ENCODE measurements at places on chromosomes 11 and 22.

GRCh38 chr11:64919627-64920026, 2.6 kb upstream of the ATG2A start:
- DNase-seq: no peak

- no peak for DNase-seq
Observed at GRCh38 chr11:116750070-116750718, 22.6 kb downstream of the BUD13 start.

DNA sequence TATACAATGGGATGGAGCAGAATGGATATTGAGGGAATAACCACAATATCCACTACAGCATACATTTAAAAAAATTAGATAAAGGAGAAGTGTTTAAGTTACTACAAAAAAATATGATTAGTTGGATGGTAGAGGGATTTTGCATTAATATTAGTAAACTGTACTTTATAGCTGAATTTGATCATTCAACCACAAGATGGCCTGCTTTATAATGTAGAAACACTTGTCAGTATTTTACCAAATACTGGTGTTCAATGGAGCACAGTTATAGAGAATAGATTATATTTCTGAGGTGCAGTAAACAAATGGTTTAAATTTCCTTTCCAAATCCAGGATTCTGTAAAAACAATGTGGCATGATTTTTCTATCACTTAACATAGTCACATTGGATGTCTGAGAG, 818.8 kb upstream of the CHORDC1 start:
- no peak for DNase-seq

DNA sequence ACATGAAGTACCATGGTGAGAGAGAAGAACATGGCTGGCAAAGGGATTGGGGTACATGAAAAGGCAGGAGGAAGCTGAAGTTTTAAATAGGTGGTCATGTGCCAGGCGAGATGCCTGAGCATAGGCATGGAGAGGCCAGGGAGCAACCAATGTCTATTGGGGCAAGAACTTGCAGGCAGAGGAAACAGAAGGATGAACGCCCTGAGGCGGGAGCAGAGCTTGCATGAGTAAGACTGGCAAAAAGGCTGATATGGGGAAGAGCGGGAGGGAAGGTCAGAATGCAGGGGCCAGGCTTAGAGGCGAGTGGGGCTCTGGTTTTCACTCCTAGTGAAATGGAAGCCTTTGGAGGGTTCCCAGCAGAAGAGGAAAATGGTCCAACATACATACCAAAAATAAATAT, 52.5 kb upstream of the VSTM5 start:
- no peak for DNase-seq

DNA sequence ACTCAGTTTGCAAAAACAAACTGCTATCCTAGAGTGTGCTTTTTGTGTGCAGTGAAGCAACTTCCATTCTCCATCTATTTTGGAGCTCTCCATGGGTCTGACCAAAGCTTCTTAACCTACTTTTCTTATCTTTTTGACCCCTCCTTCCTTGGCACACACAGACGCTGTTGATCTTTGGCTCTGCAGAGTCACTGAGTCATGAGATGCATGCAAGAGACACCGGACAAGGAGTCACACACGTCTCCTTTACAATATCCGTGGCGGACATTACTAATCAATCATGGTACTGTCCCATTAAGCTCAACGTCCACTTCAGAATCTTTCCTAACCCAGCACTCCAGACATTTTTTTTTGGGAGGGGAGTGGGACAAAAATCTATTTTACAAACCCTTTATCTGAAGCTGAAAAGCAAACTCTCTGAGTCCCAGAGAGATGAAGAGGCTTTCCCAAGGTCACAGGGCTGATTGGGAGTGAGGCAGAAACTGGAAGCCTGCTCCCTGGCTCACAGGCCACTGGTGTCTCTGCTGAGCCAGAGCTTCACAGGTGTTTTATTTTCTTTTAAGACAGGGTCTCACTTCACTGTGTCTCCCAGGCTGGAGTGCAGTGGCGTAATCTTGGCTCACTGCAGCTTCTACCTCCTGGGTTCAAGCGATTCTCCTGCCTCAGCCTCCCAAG, 165.8 kb upstream of the SYT13 start:
- no peak for DNase-seq

GRCh38 chr11:107973641-107974040, 35.1 kb upstream of the CUL5 start:
- DNase-seq: no peak

DNA sequence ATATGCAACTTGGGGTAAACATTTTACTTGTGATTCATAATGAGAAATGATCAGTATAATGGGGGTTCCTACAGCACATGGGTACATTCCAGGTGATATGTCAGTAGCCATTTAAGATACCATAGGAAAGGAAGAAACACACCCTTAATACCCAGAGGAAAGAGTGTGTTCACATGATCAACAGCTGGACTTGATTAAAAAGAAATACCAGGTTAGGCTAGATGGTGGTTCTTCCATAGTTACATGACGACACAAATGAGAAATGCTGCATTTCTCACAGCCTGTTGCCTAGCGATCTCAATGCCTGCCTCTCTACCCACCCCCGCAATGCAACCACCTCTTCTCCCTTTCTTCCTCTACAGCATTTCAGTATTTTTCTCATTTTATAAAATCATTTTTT, 96.8 kb downstream of the TTC28 start:
- no peak for DNase-seq

DNA sequence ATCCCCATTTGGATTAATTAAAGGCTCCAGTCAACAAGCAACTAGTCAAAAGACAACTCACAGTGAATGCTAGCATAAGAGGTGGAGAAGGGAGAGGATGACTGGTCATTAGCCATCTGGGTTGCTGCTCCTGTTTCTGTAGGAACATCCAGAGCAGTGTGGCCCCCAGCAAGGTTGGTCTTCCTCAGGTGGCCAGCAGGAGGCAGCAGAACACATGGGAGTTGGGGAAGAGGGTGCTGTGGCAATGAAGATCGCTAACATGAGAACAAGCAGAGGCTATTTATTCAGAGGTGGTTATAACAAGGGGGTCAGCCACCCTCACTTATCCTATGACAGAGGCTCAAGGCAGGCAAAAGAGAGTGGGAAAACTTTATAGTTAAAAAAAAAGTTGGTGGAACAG, 21.3 kb downstream of the IZUMO1R start:
- DNase-seq: peak; percentile 43

GRCh38 chr22:32619614-32620426, 145.2 kb downstream of the FBXO7 start:
- DNase-seq: peak; percentile 67

DNA sequence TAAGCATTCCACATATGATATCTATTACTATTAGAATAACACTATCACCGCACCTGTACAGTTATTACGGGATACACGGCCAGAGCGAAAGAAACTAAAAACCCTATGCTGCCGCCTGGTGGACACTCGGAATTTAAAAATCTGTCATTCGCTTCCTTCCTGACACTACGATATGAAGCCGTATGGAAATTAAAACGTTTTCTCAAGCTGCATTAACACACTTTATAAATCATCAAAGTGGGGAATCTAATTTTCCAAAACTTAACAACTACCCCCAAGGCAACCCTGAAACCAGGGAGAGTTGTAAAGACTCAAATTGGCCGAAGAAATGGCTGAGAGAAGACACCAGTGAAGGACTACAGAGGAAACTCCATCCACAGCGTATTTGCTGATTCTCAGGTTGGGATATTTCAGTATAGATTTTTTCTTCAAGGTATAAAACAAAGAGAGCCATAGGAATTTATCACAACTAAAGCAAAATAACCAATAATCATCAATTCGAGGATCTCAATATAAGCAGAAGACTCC, 1.4 kb downstream of the CCDC73 start:
- peak; percentile 61 for DNase-seq

DNA sequence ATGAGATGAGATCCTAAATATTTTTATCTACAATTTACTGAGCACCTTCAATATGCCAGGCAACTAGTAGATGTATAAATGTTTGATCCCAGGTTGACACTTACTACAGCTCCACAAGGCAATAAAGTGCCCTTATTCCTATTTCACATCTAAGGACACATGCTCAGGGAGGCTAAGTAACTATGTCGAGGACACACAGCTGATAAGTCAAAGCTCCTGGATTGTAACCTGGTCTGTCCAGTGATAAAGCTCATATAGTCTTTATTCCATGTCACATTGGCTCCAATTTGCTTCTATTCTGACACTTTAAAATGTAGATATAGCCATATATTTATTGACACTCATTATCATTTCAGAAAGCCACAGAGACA, 93.8 kb upstream of the BMAL1 start:
- DNase-seq: no peak

- no peak for DNase-seq
Observed at GRCh38 chr11:61771195-61771894, 18.9 kb downstream of the MYRF start.

GRCh38 chr11:59097113-59097708, 9.8 kb upstream of the FAM111B start:
- peak; percentile 36 for DNase-seq

DNA sequence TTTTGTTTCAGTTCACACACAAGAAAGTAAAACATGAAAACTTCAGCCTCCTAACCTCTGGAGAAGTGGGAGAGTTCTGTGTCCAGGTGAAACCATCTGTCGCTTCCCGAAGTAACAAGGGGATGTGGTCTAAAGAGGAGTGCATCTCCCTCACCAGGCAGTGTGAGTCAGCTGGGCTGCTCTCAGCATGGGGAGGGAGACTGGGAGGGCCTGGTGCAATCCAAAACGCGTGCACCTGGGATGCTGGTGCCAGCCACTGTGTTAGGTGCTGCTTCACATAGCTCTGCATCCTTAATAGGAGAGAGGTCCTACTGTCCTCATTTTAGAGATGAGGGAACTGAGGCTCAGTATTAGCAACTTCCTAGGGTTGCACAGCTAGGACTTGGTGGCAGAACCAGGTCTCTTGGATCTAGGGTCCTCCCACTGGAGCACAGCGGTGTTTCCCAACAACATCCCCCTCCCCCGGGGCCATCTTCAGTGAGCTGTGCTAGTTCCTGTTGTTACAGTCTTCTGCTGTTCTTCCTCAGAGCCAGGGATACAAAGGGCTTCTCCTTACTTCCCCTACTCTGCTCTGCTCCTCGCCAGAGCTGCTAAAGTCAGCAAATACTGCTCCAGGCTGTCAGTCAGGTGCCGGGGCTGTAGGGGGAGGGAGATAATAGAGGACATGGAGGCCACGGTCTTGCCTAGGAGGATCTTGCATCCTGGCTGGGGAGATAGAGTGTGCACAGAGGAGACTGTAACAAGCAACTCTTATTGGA, 8.0 kb downstream of the IL10RA start:
- no peak for DNase-seq

- no peak for DNase-seq
Observed at GRCh38 chr22:17629173-17629489, 582 bp upstream of the ATP6V1E1 start.

DNA sequence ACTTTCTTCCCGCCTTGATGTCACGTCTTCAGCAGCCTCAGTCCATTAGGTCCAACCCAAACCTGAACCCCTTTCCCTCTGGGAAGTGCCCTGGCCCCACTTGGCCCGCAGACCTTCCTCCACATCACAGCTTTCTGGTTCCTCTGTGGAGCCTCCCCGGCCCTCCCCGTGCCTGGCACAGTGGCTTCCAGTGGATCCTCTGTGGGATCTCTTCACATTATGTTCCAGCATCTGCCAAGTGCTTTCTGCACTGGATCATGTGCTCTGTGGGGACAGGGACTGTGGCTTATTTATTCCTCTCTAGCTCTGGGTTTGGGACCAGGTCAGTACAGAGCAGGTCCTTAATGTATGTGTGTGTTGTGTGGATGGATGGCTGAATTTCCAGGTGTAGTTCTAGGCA, 30.9 kb downstream of the POLR3H start:
- DNase-seq: no peak

DNA sequence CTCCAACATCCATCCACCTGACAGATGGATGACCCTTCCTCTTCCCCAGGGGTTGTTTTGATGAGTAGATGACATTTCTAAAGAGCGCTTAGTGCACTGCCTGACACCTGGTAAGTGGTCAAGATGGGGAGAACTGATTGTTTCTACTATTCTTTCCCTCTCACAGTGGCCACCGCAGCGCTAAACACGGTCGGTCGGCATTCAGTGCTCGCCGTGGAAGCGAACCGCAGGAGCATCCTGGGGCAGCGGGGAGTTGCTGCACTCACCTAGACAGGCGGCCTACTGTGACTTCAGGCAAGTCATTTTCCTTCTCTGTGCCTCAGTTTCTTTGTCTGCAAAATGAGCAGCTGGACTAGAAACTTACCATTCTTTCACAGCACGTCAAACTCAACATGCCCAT, 5.0 kb upstream of the BEST1 start:
- DNase-seq: no peak

GRCh38 chr22:20388200-20388599, 5.8 kb upstream of the ZNF74 start:
- DNase-seq: no peak

GRCh38 chr22:23180893-23181720, 798 bp downstream of the BCR start:
- DNase-seq: peak; percentile 37

DNA sequence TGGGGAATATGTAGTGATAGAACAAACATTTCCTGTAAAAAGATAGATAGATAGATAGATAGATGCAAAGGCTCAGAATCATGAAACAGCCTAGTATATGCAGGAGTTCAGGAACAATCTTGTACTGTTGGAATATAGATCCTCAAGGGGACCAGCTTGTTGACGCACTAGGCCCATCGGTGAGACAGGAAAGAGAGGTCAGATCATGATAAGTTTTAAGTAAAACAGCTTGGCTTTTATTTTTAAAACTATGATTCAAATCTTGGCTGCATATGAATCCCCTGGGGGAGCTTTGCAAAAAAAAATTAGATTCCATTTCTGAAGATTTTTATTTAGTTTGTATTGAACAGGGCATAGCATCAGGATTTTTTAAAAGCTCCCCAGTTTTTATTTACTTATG, 185.8 kb downstream of the TRPC6 start:
- DNase-seq: no peak

DNA sequence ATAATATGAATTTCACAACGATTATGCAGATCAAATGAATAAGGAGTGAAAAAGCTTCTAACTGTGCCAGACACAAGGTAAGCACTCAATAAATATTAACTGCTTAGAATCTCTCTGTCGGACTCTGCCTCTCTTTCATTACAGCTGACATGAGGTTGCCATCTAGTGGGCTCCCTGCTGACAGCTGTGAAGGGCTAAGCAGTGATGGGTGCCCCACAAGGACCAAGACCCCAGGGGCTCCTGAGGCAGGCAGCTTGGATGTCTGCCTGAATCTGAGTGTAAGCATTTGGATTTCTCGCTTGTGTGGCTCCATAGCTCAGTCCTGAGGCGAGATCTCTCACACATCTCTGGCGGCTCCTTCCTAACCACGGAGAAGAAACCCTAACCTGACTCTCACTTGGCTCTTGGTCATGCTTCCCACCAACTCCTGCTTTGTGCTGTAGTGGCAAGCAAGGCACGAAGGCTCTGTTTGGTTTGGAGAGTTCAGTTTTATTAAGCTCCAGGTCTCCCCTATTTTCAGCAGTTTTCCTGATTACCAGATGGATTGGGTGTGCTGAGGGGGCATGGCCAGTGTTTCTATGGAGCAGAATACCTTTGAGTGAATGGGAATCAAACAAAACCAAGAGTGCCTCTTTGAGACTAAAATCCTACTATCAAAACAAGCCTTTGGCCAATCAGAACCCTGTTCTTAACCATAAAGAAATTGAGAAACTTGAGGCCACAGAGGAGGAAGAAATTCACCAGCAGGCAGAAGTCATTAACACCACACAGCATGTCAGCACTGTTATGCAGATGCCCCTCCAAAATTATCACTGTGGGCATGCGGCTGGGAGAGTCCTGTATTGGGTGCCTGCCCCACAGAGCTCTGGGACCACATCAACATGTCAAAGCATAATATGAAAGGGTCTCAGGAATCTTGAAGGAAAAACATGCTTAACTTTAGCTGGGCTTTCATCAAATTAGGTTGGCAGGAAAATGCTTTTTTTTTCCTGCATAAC, 152.8 kb upstream of the NTM start:
- peak; percentile 31 for DNase-seq

- DNase-seq: peak; percentile 80
Observed at GRCh38 chr11:75797116-75797515, 17.9 kb upstream of the UVRAG start.
